ENCODE measurements at places on chromosomes 5 and 9.

DNA sequence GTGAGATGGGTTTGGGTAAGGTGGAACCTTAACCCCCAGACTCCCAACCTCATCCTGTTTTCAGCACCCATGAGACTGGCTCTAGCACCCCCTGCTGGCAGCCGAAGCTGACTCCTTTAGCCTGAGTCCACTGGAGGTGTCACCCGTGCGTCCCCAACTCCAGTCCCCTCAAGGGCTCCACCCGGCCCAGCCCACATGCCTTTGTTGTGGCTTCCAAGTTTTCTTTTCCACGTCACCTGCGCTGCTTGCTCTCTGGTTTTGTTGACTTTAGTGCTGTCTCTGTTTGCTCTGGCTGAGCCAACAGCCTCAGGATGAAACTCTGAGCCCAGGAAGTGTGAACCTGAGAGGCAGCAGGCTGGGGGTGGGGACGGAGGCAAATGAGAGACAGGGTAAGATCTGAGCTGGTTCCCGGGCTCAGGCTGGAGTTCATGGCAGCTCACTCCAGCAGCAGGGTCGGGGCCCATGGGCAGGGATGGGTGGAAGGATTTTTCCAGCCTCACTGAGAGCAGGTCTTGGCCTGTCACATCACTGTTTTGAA is 13.2 kb upstream of the AQP7 start:
- DNase-seq = peak; percentile 71

GRCh38 chr5:110751902-110752762 is 13.3 kb downstream of the SLC25A46 start:
- DNase-seq = no peak

- DNase-seq = no peak
Observed at GRCh38 chr9:20209391-20210340, 412.6 kb downstream of the MLLT3 start.

- DNase-seq = no peak
Observed at GRCh38 chr9:129068990-129069861, 11.7 kb upstream of the DOLPP1 start.
